SK-N-SH (cell line): ENCODE measurements at places on chromosomes 13 and 19. TPM values are rescaled to one million over a fixed set of nuclear protein-coding genes. Genes with fewer than 3 reads are reported as not detected.
A peak's percentile ranks its signal among the peaks of the same experiment; 100 is the strongest.

DNA sequence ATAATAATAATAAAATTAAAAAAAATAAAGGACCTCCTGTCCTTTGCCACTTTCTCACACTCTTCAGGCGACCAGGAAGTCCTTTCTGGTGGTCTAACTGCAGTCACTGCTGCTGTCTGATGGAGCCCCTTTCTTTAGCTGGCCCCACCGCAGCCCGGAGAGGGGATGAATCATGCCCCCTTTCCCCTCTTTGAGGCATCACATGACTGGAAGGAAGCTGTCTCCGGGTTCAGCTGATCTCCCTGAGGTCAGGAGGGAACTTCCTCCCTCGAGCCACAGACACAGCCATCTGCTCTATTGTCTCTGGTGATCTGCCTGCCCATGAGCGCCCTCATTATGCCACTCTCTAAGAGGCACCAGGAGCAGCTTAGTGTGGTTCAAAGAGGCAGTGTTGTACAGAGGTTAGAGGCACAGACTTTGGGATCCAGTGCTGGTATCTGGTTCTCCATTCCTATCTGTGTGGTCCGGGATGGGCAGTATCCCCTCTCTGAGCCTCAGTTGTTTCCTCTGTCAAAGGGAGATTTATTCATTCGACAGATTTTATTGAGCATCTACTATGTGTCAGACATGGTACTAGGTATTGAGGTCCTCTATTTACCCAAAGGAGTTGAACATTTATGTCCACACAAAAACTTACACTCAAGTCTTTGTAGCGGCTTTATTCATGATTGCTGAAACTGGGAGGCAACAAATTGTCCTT lies 30.0 kb downstream of the VAV1 start:
- DNase-seq: no peak

GRCh38 chr19:44573183-44573582 lies 40.2 kb upstream of the IGSF23 start:
- DNase-seq: no peak

The ARHGEF7 gene
- polyA plus RNA-seq: 19.8 and 21.6 TPM in 2 replicates

DNA sequence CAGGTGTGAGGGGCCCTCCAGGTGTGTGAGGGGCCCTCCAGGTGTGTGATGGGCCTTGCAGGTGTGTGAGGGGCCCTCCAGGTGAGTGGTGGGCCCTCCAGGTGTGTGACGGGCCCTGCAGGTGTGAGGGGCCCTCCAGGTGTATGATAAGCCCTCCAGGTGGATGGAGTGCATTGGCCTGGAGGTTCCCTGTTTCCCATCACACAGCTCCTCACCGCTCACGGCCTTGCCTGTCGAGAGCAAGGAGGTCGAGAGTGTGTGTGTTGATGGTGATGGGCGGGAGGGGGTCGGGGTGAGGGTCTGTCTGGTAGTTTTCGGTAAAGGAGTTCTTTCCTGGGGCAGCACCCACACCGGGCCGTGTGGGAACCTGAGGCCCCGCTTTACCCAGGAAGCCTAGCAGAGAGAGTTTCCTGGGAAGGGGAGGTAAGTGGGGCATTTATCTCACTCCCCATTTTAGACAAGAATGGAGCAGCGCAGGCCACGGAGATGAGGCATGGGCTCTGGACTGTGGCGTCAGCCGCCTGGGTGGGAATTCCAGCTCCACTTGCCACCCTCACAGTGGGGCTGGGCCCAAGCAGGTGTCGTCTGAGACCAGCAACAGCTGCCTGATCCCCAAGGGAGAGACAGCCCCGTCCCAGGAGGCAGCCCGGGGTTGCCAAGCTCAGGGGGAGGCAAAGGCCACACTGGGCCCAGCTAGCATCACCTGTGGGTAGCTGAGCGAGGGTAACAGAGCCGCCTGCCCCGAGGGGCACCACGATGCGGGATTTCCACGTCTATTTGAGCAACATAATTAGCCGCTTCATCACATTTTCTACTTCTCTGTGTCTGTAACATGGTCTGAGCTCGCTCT lies 10.9 kb upstream of the GAS6 start:
- DNase-seq: no peak

- no peak for DNase-seq
Observed at GRCh38 chr13:78420814-78421213, 182.5 kb downstream of the POU4F1 start.

- no peak for DNase-seq
Observed at GRCh38 chr19:6744381-6745301, 5.2 kb downstream of the TRIP10 start.

The LILRA2 gene
- polyA plus RNA-seq: not detected in 2 replicates

- DNase-seq: peak; percentile 95
Observed at GRCh38 chr19:3880471-3881271, at the start of gene ATCAY. Gene ATCAY (plus strand): TSS chr19:3880685. CDS start chr19:3885768, 5,083 bp downstream.

The ZNF575 gene
- polyA plus RNA-seq: 0.31 and 1.0 TPM in 2 replicates

GRCh38 chr19:494171-495080 lies 1.9 kb upstream of the MADCAM1 start:
- DNase-seq: no peak

The INSL3 gene
- polyA plus RNA-seq: 0.21 and 0.65 TPM in 2 replicates

DNA sequence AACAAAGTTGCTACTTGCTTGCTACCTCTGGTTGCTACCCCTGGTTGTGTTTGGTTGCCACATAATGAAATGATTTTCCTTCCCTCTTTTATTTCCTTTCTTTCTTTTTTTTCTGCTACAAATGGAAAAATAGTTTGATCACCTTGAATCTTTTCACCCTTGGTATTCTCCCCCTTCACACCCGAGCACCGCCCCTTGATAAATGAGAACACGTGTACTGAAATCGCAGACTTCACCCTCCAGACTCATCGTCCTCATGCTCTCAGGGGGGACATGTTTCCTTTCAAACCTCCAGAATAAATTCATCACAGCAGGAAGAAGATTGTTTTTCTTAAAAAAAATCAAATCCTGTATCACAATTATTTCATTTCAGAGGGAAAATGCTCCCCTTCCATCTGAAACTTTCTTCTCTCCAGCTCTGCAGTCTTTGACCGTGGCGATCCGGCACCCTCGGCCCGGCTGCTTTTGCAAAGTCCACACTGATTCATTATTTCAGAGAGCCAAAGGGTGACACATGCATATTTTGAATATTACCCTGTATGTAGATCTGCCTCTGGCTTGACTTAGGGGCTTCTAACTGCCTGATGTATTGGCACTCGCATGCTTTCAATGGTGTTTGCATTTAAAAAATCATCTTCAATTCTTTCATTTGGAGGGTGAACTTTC lies 222.6 kb upstream of the MAB21L1 start:
- DNase-seq: no peak

The TEX30 gene
- polyA plus RNA-seq: 7.2 and 8.6 TPM in 2 replicates

- no peak for DNase-seq
Observed at GRCh38 chr13:95098916-95099315, 202.3 kb downstream of the ABCC4 start.

DNA sequence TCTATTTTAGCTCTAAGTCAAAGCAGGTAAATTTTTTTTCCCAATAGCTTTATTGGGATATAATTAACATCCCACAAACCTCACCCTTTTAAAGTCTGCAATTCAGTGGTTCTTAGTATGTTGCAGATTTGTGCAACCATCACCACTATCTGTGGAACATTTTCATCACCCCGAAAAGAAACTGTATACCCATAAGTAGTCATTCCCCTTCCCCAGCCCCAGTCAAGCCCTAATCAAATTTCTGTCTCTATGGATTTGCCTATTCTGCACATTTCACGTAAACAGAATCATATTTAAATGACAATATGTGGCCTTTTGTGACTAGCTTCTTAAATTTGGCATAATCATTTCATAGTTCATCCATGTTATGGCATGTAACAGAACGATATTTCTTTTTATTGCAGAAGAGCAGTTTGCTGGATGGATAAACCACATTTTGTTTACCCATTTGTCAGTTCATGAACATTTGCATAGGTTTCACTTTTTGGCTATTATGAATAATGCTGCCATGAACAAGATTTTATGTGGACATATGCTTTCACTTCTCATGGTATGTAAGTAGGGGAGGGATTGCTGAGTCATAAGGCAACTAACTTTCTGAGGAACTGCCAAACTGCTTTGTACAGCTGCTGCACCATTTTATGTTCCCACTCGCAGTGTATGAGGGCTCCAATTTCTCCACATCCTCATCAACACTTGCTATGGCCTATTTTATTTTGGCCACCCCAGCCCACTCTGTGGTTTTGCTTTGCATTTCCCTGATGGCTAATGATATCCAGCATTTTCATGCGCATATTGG lies 10.9 kb downstream of the SLC46A3 start:
- DNase-seq: no peak
